ENCODE measurements at places on chromosomes 7 and 10.

DNA sequence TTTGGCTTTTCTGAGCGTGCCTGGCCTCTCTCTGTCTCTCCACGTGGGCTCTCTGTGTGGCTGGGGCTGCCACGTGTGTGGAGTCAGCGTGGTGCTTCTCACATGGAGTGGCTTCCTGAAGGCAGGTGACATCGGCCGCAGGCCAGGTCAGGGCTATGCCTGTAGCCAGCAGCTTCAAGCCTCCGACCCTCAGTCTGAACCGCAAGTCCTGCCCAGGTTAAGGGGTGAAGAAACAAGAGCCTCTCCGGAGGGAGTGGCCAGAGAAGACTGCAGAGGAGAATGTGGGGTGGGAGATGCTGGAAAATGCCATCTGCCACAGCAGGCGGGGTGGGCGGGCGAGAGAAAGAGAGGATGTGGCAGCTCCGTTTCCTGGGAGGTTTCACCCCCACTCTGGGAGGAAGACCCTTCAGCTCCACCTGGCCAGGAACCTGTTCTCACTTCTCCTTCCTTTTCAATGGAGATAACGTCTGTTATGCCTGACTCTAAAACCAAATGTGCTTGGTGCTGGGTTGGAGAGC is 14.3 kb upstream of the VIPR2 start:
- no peak for DNase-seq

- DNase-seq, result no peak
These were observed 82.1 kb downstream of the NRP1 start for GRCh38 chr10:33252324-33252723.

GRCh38 chr7:22640269-22640668 is 86.7 kb upstream of the IL6 start:
- no peak for DNase-seq

DNA sequence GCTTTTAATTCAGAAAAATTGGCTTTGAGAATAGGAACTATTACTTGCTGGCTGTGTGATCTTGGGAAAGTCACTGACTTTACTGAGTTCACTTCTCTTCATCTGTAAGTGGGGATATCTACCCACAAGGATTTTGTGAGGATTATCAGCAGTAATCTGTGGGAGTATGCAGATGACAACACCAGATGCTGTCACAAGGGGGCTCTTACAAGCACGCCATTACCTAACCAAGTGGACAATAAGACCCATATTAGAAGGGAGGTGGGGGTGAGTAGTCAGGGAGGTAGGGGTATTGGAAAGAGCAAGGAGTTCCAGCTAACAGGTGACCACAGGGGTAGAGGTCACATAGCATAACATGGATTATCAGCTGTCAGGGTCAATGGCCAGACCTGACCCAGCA is 569.4 kb downstream of the SUGCT start:
- no peak for DNase-seq

- DNase-seq, result no peak
These were observed 20.5 kb downstream of the GLCCI1 start for GRCh38 chr7:7989133-7989532.

DNA sequence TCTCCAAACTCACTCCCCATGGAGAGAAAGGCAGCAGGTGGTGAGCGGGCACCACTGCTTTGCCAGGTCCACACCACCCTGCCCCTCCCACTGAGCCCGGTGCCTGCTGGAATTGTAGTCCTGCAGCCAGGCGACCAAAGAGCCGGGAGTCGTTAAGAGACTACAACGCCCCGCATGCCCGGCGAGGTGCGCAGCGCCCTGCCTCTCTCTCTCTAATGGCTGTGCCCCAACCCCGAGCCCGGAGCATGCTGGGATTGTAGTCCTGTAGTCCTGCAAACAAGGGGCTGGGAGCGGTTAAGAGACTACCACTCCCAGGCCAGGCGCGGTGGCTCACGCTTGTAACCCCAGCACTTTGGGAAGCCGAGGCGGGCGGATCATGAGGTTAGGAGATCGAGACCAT is 8.1 kb upstream of the ZNF727 start:
- DNase-seq, result no peak

DNA sequence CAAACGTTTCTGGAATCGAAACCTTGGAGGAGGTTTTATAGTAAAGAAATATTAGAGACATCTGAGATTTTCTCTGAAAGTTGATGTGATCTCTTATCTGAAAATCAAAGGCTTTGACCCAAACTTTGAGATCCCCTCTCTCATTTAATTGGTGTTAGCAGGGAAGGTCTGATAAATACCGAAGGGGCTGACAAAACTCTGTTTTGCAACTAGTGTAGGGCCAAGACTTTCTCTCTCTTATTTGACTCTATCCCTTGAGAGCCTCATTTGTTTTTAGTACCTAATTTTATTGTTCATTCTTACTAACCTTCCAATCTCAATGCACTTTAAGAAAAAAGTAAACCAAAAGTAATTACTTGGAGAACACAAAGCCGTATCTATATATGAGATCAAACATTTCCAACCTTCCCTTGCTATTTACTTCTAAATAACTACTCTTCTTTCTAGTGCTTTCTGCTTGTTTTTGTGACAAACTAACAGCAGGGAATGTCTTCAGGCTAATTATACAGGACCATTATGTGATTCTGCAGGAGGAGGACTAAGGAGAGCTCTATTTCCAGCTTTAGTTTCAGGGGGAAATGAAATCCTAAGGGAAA is 33.4 kb upstream of the NPVF start:
- DNase-seq, result no peak

Measured in CD8-positive, alpha-beta T cell (primary cell).